ENCODE measurements at places on chromosomes 3 and 15. TPM values are rescaled to one million over a fixed set of nuclear protein-coding genes. Genes with fewer than 3 reads are reported as not detected.
A peak's percentile ranks its signal among the peaks of the same experiment; 100 is the strongest.

GRCh38 chr15:60803059-60803458, 324.1 kb upstream of the ICE2 start:
- DNase-seq = no peak

DNA sequence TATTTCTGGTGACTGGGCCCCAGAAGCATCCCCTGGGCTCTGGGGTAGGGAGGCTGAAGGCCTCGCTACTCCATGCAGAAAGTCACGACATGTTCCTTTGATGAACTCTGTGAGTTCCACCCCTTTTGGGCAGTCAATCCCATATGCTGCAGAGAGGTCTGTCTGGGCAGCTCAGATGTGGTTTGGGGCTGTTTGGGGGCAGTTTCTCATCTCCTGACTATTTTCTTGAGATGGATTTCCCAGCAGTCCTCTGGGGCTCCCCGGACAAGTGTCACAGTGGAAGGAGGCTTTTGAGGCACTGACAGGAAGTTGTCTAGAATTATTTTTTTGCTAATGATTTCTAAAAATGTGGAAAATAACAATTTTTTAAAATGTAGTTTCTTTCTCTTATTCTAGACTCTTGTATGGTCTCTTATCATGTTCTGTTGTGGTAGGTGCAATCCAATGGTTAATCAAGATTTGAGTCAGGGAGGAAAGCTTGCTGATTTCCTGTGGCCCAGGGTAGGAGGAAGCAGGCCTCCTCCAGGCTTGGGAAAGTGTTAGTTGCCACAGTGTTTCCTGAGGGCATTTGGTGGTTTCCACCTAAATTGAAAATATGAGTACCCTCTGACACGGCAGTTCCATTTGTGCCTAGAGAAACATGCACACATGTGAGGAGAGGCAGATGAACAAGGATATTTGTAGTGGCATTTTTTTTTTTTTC, 19.9 kb upstream of the TATDN2 start:
- DNase-seq = no peak

DNA sequence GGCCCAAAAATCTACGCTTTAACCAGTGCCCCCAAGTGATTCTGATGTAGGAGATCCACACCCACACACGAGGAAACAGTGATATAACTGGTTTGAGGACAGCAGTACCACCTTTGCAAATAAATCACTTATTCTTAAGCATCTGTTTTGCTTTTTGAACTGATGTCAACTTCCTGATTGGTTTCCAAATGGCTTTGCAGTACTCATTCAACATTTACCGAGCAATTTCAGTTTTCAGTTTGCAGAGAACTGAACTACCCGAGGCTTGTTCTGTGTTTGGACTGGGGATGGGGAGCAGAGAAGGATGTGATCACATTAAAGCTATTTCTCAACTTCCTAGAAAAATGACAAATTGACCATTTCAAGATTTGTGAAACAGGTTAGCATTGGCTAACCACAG, 1.1 kb upstream of the GYG1 start:
- DNase-seq = no peak

TMEM41A gene
- 43.4 TPM for total RNA-seq

DNA sequence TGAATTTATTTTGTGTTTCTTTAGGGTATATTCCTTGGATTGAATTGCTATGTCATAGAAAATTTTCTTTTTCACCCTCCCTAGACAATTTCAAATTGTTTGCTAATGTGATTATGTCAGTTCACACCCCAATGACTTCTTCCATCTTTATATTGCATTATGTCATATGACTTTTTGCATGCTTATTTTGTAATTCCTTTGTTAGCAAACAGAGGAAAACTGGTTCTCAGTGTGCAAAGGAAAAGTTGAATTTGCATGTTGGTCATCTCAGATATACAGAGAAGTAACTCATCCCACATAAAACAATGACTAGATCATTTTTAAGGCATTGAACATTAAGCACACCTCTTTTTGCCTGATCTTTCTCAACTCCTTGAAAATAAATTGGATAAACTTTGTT, 3.3 kb upstream of the RNF13 start:
- no peak for DNase-seq

- DNase-seq = no peak
These were observed 54.5 kb downstream of the CHD2 start for GRCh38 chr15:92954578-92954977.

DNA sequence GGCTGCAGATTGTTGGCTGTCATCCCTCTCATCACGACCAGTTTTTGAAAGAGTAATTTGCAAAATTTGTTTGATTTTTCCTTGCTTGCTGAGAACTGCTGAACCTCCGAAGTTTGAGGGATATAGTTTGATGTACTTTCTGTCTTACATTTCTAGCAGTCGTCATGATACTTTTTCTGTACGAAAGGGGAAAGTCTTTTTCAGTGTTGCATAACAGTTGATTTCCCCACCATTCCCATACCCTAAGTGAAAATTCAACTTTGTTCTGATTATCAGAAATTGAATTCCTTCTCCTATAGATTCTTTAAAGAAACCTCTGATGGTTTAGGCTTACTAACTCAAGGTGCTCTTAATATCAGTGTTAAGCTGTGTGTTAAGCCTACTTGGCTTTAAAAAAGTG, 1.6 kb downstream of the PDE8A start:
- no peak for DNase-seq

ZNF609 gene
- total RNA-seq = 23.0 TPM

DNA sequence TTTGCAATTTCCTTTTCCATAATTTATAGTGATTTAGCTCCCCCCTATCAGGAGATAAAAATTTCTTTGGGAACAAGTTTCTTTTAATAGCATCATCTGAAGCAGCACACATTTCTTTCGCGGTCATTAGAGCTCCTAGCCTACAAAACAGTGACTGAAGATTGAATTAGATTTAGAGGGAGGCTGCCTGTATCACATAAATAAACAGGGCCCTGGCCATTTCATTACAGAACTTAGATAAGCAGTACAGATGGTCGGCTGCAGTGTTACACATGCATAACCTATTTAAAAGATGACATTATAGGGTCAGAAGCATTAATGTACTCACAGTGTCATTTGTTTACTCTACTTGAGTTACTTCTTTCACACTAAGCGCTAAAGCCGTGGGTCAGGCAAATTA, 81.4 kb upstream of the SLC25A26 start:
- DNase-seq = no peak

DNA sequence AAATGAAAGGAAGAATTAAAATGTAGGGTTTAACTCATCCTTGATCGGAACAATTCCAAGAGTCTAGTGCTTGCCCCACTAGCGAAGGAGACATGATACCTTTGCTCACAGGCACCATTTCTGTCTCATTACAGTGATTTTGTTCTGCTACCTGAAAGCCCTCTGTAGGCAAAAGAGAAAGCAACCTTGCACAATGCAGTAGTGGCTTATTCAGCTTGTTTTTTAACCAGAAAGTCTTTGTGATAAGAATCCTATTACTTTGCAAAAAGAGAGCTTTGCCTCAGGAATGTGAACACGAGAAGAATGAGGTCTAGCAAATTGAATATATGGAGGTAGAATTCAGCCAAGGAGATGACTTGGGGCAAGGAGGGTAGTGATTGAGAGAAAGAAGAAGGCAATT, 684.4 kb downstream of the GRM7 start:
- DNase-seq = no peak

C3orf20 gene
- 0.07 TPM for total RNA-seq

DNA sequence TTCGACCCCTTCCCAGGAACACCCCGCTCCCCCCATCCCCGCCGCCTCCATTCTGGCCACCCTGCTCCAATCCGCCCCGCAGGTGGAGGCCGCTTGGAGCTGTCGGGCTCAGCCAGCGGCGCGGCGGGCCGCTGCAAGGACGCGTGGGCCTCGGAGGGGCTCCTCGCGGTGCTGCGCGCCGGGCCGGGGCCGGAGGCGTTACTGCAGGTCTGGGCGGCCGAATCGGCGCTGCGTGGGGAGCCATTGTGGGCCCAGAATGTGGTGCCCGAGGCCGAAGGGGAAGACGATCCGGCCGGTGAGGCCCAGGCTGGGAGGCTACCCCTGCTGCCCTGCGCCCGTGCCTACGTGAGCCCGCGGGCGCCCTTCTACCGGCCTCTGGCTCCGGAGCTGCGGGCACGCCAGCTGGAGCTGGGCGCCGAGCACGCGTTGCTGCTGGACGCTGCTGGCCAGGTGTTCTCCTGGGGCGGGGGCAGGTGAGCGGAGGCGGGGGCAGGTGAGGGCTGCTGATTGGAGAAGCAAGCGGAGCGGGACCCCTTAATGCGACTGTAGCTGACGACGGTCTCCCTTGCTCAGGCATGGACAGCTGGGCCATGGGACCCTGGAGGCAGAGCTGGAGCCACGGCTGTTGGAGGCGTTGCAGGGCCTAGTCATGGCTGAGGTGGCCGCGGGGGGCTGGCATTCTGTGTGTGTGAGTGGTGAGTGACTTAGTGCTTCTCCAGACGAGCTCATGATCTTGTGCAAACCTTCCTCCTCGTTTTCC, 2.5 kb downstream of the RCCD1 start:
- peak; percentile 56 for DNase-seq

DNA sequence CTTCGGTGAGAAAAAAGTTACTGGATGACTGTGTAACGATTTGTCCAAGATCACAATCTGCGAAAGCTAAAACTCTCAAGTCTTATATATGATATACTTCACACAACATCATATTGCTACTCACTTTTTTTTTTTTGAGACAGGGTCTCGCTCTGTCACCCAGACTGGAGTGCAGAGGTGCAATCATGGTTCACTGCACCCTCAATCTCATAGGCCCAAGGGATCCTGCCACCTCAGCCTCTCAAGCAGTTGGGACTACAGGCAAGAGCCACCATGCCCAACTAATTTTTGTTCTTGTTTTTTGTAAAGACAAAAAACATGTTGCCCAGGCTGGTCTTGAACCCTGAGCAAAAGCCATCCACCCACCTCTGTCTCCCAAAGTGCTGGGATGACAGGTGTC, 5.4 kb upstream of the ATP13A4 start:
- DNase-seq = no peak

DNA sequence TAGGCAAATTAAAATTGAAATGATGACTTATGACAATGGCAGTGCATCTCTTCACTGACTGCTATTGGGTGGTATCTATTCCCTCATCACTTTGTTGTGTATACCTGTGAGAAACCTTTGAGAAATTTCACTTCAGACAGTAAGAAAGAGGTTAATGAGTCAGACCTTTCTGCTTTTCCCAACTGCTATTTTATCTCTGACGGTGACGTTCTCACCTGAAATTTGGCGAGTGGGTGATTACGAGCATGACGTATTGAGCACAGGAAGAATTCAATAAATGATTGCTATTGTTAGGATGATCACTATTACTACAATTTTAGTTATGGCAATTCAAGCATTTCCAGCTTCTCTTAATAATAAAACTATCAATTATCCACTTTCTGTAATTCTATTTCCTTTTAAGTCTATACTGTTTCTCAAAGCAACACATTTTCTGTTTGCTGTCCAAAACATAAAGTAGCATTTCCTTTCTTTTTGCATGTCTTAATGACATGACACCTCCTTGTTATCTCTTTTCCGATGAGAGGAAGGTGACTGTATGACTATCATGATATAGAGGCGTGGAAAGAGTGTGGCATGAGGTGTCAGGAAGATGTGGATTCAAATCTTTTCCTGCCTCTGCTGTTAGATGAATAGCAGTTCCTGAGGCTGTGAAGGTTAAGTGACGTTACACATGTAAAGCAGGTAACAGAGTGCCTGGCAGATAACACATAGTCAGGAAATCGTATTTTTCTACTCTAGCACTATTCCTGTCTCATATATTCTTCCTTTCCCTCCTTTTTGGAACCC, 504.9 kb upstream of the SEMA6D start:
- no peak for DNase-seq

PCLAF gene
- 21.2 TPM for total RNA-seq

GRCh38 chr3:122101646-122102045, 46.5 kb downstream of the CD86 start:
- peak; percentile 82 for DNase-seq

DNA sequence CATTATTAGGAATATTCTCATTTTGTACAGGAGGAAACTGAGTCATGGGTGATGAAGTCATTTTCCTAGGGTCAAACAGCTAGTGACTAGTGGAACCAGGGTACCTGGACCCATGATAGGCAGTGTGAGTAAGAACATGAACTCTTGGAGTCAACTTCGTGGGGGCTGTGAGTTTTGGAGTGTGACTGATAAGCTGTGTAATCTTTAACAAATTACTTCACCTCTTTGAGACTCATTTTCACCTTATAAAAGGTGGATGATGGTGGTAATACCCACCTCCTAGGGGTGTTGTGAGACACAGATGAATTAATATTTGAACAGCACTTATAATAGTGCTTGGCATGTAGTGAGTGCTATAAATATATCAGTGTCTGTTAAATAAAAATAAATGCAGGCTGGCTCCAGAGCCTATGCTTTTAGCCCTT, 9.1 kb downstream of the SEMA6D start:
- DNase-seq = no peak

Data from hepatocyte (in vitro differentiated cells).